ENCODE measurements at places on chromosomes 13 and 19.

GRCh38 chr19:4654437-4655361, 15.4 kb downstream of the TNFAIP8L1 start:
- DNase-seq = no peak

DNA sequence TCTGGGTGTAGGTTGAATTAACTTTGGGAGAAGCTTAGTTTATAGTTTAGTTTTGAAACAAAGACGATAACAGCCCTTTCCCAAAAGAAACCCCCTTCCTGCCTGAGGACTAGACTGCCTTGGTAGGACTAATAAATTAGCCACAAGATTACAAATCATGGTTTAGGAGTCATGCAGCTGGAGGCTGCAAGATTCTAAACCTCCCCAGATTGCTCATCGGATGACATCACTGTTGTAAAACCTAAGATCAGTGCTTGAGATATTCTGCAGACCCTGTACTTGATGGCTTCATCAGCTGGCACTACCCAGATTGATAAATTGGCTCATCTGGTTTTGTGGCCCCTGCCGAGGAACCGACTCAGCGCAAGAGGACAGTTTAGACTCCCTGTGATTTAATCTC, 35.9 kb upstream of the MPHOSPH8 start:
- no peak for DNase-seq

GRCh38 chr19:17081672-17082630, 6.4 kb downstream of the MYO9B start:
- no peak for DNase-seq

DNA sequence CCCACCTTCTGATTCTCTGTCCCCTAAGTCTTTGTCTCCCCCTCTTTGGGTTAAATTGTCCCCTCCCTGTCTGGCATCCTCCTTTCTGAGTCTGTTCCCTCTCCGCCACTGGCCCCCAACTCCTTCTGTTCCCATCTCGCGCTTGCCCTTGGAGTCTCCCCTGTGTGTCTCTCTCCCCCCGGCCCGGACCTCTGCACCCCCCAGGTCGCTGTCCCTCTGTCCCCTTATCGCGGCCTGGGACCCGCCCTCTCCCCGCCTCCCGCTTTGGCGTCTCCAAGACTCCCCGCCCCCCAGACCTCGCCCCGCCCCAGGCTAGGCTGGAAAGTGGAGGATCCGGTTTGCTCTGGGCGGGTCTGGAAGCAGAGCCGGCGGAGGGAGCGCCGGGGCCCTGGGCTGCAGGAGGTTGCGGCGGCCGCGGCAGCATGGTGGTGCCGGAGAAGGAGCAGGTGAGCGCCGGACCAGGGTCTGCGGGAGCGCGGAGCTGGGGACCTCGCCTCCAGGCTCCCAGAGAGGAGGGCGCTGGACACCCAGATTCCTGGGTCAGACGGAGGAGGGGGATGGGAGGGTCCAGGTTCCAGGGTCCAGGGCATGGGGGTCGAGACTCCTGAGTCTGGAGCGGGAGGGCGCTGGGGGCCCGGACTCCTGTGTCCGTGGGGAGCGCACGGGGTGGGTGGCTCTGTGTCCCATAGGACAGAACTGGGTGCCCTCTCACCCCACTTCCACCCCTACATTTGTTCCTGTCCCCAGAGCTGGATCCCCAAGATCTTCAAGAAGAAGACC, at the start of gene TRPM4:
Gene TRPM4, plus strand, starts transcription at position 348 of the 780 bp plus-strand sequence. Its CDS starts 75 bp downstream, at position 423.
- DNase-seq = peak; percentile 79

DNA sequence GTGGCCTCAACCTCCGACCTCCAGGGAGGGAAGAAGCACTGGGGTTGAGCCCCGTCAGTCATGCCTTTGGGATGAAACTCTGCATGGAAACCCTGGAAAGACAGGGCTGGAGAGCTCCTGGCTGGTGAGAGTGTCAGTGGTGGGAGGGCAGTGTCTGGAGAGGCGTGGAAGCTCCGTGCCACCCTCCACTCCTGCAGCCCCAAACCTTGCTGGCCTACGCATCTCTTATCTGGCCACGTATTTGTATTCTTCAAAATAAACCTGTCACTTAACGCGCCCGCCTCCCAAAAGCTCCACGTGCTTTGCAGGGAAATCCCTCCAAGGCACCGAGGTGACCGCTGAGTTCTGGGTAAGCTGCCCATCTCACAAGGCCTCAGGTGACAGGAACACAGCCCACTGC, 84.3 kb downstream of the TEX29 start:
- no peak for DNase-seq

GRCh38 chr19:55098716-55099556, 18.5 kb downstream of the PPP1R12C start:
- no peak for DNase-seq

DNA sequence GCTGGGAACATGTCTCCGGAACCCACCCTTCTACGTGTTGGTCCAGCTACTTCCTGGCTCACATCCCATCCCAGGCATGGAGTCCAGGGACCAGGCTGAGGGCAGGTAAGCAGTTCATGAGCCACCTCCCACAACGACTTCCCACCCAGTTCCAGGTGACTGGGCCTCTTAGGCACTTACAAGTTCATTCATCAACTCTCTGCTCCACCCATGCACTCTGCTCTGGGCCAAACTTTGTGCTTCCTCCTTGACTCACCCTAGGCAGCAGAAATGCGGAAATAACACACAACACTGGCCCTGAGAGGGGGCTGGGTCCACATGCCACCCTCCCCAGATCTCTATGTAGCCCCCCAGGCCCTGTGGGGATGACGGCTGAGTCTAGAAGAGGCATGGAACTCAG, 20.5 kb downstream of the IQCN start:
- no peak for DNase-seq

GRCh38 chr19:10662384-10663251, 8.5 kb downstream of the ILF3 start:
- no peak for DNase-seq

GRCh38 chr13:60662595-60662994, 265.6 kb downstream of the TDRD3 start:
- DNase-seq = no peak

- DNase-seq = no peak
Measured at GRCh38 chr13:32960626-32961025, 55.6 kb upstream of the KL start.

- DNase-seq = no peak
Measured at GRCh38 chr19:31952693-31953092, 392.7 kb upstream of the ZNF507 start.

DNA sequence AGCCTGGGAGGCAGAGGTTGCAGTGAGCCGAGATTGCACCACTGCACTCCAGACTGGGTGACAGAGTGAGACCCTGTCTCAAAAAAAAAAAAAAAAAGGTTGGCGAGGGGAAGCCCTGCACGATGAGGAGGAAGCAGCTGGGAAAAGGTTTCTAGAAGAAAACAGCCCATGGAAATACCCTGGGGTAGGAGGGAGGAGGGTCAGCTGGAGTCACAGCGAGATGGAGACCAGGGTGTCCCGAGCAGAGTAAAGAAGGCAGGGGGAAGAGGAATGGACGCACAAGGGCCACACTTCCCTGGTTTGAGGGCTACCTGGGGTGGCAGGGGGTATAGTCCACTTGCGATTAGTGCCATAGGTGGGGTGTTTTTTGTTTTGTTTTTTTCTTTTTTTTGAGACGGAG, 6.4 kb downstream of the KANK3 start:
- no peak for DNase-seq

- no peak for DNase-seq
Measured at GRCh38 chr19:28939236-28939635, 273.7 kb downstream of the UQCRFS1 start.

DNA sequence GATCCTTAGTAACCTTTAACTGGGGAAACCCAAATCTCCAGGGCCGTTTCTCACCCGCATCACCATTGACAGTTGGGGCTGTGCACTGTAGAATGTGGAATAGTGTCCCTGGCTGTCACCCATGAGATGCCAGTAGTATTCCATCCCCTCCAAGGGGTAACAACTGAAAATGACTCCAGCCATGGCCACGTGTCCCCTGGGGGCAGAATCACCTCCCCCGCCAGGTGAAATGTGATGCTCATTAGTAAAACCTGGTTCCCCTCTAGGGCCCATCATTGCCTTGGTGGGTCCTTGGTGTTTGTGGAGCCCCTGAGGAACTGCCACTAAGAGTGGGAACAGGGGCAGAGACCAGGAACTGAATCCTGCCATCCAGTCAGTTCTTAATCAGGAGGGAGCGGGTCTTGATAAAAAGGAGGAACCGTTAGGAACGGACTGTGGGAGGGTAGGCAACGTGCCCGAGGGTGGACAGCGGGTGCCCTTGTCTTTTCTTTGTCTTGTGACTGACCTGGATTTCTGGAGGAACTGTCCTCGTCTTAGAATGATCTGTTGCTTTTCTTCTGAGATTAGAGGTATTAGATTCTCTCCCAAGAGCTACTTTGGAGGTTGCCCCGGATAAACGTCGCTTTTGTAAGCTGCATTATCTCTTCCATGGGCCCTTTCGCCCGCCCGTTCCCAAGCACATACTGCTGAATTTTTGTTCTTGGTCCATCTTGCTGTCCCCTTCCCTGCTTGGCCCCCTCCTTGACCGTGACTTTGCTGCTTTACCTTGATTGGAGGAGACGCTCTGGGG, 3.5 kb downstream of the MYO9B start:
- DNase-seq = no peak

DNA sequence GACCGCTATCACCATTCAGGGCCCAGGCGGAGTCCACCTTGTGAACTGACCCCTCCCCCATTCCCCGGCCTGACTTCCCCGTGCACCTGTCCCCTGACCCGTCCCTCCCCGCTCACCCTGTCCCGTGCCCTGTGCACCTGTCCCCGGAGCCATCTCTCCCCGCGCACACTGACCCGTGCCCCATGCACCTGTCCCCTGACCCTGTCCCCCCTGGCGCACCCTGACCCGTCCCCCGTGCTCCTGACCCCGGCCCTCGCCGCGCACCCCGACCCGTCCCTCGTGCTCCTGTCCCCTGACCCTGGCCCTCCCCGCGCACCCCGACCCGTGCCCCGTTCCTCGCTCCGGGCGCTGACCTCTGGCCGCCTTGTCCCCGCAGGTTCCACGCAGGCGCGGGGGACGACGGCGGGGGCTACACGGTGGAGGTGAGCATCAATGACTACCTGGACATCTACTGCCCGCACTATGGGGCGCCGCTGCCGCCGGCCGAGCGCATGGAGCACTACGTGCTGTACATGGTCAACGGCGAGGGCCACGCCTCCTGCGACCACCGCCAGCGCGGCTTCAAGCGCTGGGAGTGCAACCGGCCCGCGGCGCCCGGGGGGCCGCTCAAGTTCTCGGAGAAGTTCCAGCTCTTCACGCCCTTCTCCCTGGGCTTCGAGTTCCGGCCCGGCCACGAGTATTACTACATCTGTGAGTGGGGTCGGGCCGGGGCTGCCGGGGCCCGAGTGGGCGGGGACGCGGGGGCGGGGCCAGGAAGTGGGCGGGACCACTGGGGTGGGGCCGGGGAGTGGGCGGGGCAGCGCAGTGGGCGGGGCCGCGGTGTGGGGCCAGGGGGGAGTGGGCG, 9.7 kb downstream of the EFNA2 start:
- no peak for DNase-seq

DNA sequence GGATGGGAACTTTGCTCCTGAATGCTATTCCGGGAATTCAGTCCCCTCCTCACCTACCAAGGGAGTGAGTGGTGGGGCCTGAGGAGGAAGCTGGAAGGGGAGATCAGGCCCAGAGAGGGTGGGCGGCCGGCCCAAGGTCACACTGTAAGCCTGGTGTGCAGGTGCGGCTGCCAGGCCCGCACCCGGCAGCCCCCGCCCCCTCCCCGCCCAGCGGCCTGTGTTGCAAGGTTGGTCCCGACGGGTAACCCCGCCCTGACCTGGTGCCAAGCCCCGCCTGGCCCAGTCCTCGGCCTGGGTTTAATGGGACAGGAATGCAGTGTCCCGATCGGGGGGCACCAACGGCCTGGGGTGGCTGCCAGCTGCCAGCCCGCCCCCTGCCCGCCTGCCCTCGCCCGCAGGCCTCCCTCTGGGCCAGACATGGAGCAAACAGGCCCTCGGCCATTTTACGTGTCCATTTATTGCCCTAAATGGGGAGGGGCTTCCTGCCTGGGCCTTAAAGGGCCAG, 5.5 kb downstream of the ZBTB7A start:
- no peak for DNase-seq

DNA sequence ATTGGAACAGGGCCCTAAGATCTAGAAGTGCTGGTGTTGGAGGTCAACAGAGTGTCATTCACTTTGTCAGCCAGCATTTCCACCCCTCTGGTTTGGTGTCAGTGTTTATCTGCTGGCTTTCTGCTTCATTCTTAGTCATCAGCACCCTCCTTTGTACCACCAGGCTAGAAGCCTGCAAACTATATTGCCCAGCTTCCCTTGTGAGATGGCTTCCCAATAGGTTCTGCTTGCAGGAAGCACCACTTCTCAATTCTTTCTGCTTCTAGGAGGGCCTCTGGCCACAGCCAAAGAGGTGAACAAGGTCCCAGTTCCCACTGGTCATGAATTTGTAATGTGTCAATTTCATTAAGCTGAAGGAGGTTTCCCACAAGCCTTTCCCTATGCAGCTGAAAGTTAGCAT, 36.4 kb upstream of the CALM3 start:
- no peak for DNase-seq

- no peak for DNase-seq
Measured at GRCh38 chr13:48873587-48873986, 102.1 kb upstream of the FNDC3A start.

GRCh38 chr19:45464852-45465441, 2.8 kb upstream of the FOSB start:
- DNase-seq = no peak

GRCh38 chr13:27035892-27036235, 135.7 kb downstream of the USP12 start:
- DNase-seq = no peak

DNA sequence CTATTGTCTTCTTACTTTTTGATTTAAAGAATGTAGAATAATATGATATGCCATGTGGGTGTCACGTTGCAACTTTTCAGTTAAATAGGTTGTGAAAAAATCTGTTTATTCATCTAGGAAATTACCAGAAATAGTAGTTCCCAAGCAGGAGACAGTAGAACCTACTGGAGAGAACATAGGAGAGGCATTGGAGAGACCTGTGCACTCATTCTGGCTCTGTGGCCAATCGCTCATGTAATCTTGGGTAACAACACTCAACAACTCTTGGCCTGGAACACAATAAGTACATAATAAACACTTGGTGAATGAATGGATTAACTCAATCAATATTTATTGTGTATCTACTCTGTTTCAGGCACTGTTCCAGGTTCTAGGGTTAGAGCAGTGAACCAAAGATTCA, 35.3 kb downstream of the EDNRB start:
- DNase-seq = no peak

DNA sequence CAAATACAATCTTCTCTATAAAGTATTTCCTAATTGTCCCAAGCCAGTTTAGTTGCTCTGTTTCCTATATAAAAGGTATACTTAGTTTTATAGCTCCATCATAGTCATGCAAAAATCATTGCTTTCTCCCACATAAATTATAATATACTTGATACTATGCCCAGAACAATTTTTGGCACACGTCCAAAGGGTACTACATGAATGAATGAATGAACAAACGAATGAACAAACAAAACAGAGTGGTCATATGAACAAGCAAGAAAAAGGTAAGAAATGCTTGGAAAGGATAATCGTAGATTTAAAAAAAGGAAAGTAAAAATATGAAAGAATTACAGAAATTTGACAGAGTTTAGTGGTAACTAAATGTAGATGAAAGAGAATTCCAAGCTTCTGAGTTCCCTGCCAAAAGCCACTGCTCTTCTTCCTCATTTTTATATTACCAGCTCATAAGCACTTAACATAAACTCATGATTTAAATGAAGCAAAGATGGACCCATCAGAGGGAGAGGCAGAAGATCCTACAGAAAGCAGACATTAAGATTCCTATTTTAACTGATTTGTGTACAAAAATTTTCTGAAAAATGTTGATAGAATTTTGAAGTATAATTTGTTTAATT, 123.2 kb downstream of the ENOX1 start:
- no peak for DNase-seq

GRCh38 chr19:16398530-16399249, 73.1 kb downstream of the EPS15L1 start:
- peak; percentile 50 for DNase-seq

- DNase-seq = no peak
Measured at GRCh38 chr19:32881766-32882165, 12.2 kb upstream of the SLC7A9 start.

All from brain (organoid and tissue), 16 donors.